ENCODE measurements at places on chromosomes 12 and 14. TPM values are rescaled to one million over a fixed set of nuclear protein-coding genes. Genes with fewer than 3 reads are reported as not detected.
A peak's percentile ranks its signal among the peaks of the same experiment; 100 is the strongest.

The TRHDE gene
- polyA plus RNA-seq, result 0.24 TPM

The FAM234B gene
- polyA plus RNA-seq, result 0.67 TPM

DNA sequence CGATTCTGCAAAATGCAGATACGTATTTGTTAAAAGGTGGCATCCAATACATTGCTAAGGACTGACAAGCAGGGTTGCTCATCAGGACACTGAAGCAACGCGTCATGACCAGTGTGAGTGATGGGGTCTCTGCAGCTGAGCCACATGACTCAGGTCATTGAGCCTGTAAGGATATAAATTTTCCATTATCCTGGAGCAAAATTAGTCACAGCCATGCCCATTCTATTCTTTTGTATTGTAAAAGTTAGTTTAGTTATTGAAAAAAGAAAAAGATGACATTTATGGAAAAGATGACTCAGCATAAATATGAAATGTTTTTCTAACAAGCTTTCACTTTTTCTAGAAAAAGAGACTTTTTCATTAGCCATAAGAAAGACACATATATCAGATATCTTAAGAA lies 268.0 kb upstream of the TMEM132C start:
- DNase-seq, result peak; percentile 64

DNA sequence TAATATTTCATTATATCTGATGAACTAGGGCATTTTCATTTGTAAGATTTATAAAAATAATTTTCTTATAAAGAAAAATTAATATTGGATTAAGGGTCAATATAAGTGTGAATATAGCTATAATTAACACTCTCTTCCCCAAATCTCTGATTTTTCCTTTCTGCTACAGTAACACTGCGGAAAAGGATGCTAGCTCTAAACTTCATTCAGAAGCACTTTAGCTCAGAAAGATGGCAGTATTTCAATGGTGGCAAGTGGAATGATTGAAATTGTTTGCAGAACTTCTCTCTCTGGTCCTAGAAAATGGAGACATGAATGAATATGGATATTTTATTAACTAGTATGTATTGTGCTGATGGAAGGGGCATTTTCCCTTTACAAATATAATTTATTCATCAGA lies 8.4 kb downstream of the NPAS3 start:
- DNase-seq, result no peak

DNA sequence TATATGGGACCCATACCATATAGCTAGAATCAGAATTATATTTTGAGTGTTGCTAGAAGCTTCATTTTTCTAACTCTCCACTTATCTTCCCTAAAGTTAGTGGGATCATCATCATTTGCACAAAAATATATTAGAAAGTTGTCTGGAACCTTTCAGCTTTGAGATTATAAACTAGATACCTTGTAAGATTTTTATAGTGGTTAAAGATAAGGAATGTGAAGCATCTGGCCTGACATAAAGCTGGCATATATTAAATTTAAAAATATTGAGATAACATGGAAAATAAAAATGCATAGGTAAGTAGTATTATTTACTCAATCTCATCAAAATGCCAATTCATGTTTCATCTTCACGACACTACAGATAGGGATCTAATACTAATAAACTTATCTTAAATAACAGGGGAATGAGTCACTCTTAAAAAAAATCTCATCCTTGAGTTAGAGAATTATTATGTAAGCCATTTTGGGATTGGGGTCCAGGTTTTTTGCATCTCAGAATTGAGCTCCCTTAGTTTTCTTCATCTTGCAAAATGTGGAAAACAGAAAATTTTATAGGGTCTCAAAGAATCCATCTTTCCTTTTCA lies 318.5 kb downstream of the KCNC2 start:
- no peak for DNase-seq

The FOXG1 gene
- polyA plus RNA-seq, result not detected

- no peak for DNase-seq
Observed at GRCh38 chr14:103113303-103113702, 10.0 kb upstream of the TNFAIP2 start.

DNA sequence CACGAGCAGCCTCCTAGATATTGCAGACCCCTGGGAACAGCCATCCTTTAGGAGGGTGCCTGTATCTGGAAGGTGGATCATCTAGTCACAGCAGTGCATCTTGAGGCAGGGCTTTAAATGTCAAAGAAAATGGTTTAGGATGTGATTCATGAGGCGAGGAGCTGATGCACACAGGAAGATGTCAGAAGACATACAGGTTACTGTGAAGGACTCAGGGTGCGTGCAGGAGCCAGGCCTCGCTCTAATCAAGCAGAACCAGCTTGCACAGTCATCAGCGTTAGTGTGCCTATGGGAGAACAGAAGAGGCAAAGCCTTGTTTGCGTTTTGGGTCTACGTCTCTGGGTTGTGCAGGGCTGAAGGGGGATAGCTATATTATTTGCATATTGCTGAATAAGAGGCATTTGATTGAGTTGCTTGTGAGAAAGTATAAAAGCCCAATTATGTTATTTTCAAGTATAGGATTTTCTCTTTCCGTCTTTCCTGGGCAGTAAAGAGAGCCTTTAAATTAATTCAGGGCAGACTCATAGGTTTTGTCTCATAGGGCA lies 77.3 kb upstream of the RPH3A start:
- DNase-seq, result no peak

GRCh38 chr12:124317400-124317799 lies 22.5 kb downstream of the RFLNA start:
- DNase-seq, result no peak

GRCh38 chr12:121230538-121230907 lies 20.6 kb downstream of the P2RX4 start:
- DNase-seq, result no peak

- DNase-seq, result no peak
Observed at GRCh38 chr14:57725399-57726077, 140.4 kb downstream of the SLC35F4 start.

The IQSEC3 gene
- polyA plus RNA-seq, result 5.0 TPM

DNA sequence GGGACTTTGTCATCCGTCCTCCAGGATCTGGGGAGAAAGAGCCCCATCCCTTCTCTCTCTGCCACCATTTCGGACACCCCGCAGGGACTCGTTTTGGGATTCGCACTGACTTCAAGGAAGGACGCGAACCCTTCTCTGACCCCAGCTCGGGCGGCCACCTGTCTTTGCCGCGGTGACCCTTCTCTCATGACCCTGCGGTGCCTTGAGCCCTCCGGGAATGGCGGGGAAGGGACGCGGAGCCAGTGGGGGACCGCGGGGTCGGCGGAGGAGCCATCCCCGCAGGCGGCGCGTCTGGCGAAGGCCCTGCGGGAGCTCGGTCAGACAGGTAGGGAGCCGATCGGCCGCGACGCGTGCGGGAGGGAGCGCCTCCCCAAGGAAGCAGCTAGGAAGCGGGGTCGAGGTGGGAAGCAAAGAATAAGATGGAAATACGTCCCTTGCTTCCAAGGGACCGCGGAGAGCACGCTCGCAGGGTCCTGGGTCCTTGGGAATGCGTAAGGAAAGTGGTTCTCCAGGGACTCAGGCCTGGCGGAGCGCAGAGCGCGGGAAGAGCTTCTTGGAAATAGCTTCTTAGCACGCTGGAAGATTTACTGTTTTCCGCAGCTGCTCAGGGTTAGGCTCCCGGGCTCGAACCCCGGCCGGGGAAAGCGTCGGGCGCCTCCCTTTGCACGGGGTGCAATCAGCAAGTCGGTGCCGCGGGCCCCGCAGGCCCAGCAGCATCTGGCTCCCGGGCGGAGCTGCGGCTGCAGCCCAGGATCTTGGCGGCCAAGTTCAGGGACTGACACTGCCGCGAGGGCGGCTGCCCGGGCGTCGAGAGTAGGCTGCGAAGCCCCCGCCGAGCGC lies 457 bp downstream of the SOCS2 start:
- DNase-seq, result peak; percentile 25

GRCh38 chr14:50906326-50907065 lies 34.6 kb downstream of the ABHD12B start:
- DNase-seq, result no peak

DNA sequence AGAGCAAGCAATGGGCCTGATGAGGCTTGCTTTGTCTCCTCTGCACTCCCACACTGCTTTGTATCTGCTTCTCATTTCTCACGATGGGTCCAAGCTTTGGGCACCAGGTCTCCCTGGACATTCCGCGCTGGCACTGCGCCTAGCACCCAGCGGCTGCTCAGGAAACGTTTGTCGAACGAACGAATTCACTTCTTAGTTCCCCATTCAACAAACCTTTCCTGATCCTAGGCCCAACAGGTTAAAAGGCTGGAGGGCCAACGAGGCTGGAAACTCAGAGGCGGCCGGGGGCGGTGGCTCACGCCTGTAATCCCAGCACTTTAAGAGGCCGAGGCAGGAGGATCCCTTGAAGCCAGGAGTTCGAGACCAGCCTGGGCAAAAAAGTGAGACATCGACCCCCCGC lies 1.0 kb upstream of the GLRX5 start:
- DNase-seq, result no peak

DNA sequence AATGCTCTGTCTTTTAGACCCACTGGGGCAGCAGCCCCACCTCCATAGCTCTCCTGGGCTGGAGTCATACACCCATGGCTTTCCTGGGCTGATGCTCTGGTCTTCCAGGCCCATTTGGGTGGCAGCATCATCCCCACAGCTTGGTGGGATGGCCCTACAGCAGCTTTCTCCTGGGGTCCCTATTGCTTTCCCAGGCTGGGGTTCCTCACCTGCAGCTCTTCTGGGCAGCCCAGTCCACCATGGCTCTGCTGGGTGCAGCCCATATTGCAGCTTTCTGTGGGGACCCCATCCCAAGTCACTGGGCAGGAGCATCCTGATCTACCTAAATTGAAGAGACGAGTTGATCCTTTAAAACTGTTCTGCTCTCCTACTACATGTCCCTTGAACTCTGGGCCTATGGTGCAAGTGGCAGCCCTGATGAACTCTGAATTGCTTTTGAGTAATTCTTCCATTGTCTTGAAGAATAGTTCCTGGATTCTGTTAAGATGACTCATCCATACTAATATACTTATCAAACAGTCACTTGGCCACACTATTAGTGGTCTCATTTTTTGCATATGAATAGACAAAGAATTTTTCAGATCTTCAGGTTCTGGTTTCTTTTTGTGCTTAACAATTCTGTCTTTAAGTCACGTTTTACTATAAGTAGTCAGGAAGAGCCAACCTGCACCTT lies 390.1 kb downstream of the DPF3 start:
- no peak for DNase-seq

DNA sequence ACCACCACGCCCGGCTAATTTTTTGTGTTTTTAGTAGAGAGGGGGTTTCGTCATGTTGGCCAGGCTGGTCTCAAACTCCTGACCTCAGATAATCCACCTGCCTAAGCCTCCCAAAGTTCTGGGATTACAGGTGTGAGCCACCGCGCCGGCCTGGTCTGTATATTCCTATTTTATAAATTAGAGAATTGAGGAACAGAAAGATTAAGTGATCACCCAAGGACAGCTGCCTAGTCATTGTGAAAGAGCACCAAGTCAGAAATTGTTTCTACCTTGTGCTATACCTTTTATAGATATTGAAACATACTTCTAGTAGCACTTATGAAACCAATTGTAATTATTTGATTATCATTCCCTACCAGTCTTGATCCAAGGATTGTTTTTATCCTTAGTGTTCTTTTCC lies 1.9 kb downstream of the KNTC1 start:
- DNase-seq, result no peak

GRCh38 chr12:112140728-112141127 lies 15.4 kb downstream of the TRAFD1 start:
- DNase-seq, result no peak

DNA sequence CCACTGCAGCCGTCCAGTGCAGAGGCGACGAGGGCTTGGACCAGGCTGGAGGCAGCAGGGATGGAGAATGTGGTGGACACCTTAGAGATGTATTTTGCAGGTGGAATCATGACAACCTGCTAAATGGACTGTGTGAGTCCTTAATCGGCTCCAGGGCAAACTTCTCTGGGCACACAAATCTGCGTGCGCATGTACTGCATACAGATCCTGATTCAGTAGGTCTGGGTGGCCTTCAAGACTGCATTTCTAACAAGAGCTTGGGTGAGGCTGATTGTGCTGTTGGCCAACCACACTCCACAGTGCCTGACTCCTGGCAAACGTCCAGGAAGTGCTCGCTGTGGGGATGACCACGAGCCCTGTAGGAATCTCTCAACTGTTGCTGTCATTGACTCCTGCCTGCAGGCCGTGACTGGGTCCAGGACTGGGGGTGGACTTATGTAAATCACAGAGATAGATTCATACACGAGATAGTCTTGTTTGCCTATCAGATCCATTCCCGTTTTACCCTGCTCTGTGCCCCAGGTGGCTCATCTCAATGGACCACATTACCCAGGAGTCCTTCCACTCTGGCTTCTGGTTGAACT lies 27.2 kb downstream of the JDP2 start:
- DNase-seq, result peak; percentile 79

- no peak for DNase-seq
Observed at GRCh38 chr12:23222801-23223200, 597.8 kb downstream of the ETNK1 start.

- DNase-seq, result peak; percentile 28
Observed at GRCh38 chr14:54778618-54779345, 123.8 kb downstream of the GCH1 start.

DNA sequence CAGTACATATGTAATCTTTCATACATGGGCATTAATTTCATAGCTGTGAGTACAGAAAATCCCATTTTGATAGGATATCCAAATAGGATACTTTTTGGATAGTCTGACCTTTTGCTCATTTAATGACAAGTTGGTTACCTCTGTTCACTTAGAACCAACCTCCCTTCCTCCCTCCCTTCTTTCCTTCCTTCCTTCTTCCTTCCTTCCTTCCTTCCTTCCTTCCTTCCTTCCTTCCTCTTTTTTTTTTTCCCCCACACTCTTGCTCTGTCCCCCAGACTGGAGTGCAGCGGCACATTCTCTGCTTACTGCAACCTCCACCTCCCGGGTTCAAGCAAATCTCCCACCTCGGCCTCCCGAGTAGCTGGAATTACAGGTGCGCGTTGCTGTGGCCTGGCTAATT lies 162.9 kb downstream of the FUT8 start:
- DNase-seq, result no peak

DNA sequence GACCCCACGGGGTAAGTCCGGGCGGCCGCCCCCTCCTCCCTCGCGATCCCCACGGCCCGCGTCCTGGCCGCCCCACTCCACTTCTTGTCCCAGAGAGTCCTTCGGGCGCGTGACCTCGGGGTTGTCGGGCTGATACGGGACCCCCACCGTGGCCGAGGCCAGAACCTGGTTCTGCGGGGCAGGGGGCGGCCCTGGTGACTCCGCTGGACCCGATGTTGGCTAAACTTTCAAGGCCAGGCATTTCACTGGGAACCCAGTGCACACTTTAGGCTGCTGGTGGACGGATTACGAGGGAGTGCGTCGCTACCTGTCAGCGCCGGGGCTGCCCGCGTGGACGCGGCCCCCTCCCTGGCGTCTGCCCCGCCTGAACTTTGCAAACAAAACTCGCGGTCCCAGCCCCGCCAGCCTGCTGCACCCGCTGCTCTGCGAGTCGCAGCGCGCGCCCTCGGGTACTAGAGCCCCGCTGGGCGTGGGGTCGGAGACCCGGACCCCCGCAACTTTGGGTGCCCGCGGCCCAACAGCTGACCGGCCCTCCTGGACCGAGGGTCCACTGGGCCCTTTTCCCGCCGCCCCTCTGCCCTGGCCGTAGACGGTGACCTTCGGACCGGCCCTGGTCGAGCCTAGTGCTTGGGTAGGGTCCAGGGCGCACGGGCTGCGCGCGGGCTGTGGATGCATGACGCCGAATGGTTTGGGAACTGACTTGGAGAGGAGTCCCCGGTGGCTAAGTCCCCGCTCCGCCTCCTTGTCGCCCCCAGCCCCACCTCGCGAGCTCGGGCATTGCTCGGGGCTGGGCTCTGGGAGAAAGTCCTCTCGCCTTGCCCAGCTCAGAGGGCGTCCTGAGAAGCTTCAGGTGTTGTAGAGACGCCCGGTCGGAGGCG lies 624 bp downstream of the RIN3 start:
- peak; percentile 57 for DNase-seq
